Left renal pelvis (tissue), 4 donors: ENCODE measurements at places on chromosomes 2 and 18.

GRCh38 chr2:241818229-241818942 lies 9.4 kb downstream of the NEU4 start:
- no peak for DNase-seq

DNA sequence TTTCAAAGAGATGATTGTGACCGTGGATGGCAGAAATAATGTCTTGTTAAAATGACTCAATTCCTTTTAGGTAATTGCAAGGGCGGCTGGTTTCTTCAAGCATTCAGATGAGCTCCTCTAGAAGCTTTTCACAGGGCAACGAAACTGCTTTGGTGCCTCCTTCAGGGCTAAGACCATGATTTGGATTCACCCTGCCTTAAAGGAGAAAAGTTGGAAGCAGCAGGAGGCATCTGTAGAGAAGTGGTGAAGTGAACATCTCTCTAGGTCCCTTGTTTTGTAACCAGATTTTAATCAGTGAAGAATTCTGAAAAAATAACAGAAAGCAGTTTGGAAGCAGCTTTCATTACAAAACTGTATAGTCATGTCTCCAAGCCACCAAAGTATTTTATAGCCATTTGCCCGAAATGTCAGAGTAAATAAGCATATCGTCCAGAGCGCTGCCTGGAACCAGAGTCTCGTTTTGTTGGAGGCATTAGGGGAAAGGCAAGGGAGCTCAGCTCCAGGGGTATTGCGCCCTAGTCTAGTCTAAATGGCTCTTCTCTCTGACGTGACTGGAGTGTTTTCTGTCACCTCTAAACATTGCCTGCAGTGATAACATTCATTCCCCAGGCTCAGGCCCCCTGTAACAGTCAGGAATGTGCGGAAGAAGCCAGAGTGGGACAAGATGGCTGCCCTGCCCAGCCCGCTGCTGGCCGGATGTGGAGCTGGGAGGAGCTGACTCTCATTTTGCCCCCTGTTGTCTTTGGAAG lies 57.8 kb upstream of the ITGB6 start:
- no peak for DNase-seq

GRCh38 chr18:78457731-78458130 lies 521.9 kb upstream of the SALL3 start:
- DNase-seq = no peak

DNA sequence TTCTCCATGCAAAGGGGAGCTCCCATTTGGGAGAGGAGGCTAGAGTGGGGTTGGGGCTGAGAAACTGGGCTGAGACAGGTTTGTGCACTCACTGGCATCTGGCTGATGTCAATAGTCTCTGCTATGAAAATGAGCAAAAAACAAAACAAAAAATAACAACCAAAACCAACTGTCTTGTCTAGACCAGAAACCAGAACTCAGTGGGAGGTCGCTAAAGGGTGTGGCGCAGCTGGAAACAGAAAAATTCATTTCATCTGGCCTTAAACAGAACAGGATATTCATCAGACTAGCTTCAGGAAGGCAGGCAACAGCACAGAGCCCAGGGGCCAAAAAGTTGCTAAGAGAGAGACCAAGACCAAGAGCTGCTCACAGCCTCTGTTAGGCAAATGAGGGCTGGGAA lies 126.1 kb downstream of the THNSL2 start:
- no peak for DNase-seq

- DNase-seq = no peak
Measured at GRCh38 chr2:212540341-212540740, 1.7 kb upstream of the ERBB4 start.

DNA sequence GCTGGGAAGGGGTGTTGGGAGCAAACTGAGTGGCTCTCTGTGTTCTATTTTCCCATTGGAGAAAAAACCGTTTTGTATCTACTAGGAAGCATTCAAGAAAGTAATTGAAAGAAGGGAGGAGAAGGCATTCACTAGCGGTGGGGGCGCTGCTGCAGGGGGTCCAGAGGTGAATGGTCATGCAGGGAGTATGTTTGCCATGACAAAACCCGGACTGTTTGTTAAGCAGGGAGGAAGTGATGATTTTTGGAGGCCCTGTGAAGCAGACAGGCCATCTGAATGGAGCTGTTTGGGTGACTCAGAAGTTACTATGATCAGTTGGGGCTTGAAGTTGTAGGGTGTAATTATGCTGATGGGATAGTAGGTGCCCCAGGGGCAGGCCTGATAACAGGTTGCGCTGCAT lies 7.0 kb downstream of the TAF4B start:
- DNase-seq = no peak

DNA sequence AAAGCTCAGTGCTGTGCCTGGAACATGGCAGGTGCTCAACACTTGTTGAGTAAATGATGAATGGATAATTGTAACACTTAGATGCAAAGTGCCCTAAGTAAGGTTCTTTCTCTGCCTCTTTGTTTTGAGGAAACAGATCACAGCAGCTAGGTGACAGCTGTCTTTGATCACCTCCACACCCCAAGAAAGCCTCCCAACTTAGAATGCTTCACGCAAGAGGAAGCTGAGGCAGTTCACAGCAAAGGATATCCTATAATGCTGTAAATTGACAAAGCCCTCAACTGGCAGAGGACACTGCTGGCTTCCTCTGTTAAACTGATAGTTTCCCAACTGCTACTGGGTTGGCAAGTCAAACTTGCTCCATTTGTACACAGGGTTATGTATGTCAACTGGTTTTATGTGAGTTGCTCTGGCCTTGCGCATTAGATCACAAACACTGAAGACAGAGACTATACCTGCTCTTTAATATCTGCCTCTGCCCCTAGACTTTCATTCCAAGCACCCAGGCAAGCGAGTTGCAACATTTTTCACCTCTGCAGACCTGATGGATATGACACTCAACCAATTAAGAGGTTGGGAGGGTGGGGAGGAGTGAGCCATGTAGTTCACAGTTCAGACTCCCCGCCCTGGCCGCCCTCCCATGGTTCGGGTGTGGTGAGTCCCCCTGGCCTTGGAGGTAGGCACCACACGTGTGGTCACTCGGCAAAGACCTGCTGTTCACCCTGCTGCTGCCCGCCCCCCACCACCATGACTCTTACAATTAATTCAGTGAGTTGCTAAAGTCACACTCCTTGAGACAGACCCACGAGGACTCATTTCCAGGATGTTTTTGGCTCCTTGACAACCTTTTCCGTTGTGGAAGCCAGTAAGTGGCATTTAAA lies 4.8 kb upstream of the MALL start:
- DNase-seq = no peak

- DNase-seq = no peak
Measured at GRCh38 chr2:123839326-123839725, 185.8 kb upstream of the CNTNAP5 start.

DNA sequence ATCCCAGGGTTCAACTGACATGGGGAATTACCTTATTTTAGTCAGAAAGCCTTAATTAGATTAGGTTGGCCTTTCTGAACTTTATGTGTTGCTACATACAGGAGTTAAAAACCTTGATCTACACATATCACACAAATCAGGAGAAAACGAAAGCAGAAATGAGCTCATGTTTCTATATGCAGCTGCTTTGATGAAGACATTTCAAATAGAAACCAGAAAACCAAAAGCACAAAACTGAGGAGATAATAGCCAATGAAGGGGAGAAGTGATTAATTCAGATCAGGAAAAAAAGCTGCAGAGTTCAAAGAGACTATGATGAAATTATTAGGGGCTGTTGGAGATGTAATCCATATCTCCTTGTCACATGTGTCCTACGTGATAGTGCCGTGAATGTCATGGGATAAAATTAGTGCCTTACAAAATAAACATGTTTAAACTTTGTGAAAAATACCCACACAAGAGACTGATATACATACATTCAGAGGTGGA lies 255.0 kb downstream of the CAMKMT start:
- DNase-seq = no peak

- no peak for DNase-seq
Measured at GRCh38 chr2:182128821-182129707, 143.4 kb downstream of the PPP1R1C start.

GRCh38 chr18:3799515-3799914 lies 349.5 kb downstream of the TGIF1 start:
- no peak for DNase-seq

DNA sequence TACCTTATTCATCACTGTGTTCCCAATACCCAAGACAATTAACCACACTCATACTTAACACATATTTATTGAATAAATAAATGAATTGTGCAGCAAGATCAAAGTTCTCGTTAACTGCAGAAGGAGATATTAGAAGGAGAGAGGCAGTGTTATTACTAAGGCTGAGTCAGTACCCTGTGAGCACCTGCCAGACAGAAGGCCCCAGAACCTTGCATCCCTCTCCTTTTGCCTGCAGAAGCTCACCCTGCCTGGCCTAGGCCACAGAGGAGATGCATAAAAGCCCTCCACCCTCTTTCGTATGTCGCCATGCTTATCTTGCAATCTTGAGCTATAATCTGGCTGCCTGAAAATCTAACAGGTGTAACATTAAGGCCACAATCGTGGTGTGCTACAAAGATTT lies 20.5 kb upstream of the RNF149 start:
- no peak for DNase-seq

GRCh38 chr2:25274868-25275574 lies 66.7 kb downstream of the DNMT3A start:
- DNase-seq = no peak

GRCh38 chr2:32990556-32990955 lies 43.8 kb downstream of the LTBP1 start:
- DNase-seq = no peak

DNA sequence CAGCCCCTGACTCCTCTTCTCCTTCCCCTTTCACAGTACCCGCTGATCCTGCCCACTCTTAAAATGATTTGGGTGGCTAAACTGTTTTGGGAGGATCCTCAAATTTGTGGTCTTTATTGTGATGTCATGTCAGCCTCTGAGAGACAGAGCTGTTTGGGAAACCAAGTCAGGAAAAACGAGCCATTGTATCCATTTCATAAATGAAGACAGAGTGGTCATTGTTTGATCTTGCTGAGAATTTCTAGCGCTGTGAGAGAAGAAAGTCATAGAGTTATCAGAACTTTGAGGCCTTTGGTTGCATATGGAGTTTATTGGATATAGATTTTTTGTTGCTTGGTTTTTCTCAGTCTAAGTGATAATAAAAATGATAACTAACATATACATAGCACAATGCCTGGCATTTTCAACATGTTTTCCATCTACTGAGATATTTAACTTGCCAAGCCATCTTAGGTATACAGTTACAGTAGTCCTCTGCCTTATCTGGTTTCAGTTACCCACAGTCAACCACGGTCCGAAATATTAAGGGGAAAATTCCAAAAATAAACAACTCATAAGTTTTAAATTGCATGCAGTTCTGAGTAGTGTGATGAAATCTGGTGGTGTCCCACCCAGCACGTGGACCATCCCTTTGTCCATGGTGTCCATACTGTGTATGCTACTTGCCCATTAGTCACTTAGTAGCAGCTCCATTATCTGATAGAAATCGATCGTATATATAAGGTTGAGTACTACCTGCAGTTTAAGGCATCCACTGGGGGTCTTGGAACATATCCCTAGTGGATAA lies 105.0 kb upstream of the RASGRP3 start:
- no peak for DNase-seq

DNA sequence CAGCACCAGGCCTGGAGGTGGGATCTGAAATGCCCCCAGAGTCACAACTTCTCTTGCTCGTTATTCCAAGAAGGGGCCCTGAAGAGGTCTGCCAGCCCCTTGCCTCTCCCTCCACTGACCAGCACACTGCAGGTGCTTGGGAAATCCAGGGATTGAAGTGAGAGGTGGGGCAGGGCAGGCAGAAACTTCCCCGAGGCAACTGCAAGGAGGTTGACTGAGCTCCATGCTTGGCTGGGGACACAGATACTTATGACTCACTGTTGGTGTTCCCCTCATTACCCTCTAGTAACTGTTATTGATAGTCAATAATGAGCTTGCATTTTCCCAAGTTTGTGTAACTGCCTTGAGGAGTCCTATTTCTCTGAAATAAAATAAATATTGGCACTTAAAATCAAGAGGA lies 47.5 kb downstream of the MARCO start:
- DNase-seq = no peak
